ENCODE measurements at places on chromosomes 5 and 9.

DNA sequence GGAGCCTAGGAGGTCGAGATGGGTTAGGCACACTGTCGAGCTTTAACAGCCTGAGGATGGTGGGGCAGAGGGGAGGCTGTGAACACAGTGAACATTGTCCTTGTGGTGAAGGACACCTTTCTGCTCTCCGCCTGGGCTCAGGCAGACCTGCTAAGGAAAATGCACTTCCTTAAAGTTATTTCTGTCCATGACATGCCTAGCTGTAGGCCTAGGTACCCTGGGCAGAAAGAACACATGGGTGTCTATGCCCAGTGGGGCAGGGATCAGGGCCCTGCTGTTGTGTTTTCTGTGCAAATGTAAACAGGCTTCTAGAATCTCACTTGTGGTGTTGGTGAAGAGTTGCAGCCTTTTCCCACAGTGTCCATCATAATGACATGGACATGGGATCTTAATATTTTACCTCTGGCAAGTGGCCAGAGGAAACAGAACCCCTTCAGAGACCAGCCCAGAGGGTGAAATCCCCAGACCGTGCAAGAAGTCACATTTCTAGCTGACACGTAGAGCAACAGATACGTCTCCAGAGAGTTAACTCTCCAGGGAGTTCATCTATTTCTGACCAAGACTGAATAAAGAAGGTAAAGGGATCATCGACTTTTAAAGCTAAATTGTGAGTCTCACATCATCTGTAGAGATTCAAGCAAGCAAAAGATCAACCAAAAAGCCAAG lies 79.2 kb downstream of the C9orf152 start:
- no peak for DNase-seq

- no peak for DNase-seq
Observed at GRCh38 chr9:74444369-74444768, 52.8 kb upstream of the RORB start.

GRCh38 chr5:139120521-139120920 lies 77.6 kb downstream of the SIL1 start:
- no peak for DNase-seq

- peak; percentile 73 for DNase-seq
Observed at GRCh38 chr5:172707285-172708182, 63.5 kb downstream of the DUSP1 start.

DNA sequence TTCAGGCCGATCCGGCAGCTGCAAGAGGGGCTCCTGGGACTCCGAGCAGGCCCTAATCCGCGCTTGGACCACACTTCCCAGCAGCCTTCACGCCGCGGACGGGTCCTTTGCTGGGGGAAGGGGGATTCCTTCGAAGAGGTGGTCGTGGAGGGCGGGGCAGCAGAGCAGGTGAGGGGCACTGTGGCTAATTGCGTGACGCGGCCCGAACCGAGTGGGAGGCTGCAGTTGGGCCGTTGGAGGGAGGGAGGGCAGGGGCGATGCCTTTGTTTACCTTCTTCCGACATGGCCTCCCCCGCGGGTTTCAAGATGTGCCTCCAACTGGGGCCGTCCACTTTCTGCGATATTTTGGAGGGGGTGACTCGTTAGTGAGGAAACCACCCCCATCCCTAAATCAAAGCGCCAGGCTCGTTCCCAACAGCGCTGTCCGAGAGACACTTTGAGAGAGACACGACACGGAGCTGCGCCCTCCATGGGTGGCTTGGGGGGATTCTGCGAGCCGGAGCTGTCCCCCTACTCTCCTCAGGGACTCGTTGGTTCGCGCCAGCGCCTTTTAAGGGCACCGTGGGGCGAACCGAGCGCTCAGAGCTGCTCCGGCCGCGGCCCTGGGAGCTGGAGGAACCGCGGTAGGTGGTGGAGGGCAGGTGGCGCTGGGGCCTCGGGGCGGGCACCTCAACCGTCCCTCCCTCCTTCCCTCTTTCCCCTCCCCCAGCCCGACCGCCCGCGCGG lies at the start of gene FAM53C:
FAM53C (plus strand) TSS at position 582 of the 726 bp plus-strand sequence. CDS start 3,070 bp downstream, outside the sequence.
- peak; percentile 98 for DNase-seq

GRCh38 chr5:135821802-135822201 lies 12.7 kb upstream of the SLC25A48 start:
- DNase-seq = no peak

DNA sequence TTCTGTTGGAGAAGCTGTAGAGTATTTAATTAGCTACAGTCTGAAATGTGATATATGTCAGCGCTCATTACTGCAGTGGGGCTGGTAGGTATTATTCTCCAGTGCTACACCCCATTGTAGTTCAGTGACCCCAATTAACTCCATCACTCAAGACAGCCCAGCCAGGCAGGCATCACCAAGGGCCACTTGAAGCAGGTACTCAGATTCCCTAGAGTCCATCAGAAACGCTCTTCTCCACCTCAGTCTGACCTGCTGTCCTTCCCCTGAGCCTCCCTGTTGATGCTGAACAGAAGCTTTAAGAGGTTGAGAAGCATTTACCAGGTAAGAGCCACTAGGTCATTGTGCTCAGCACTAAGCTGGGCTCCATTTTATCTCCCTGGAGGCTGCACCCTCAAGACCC lies 71.8 kb downstream of the GALNT10 start:
- no peak for DNase-seq

DNA sequence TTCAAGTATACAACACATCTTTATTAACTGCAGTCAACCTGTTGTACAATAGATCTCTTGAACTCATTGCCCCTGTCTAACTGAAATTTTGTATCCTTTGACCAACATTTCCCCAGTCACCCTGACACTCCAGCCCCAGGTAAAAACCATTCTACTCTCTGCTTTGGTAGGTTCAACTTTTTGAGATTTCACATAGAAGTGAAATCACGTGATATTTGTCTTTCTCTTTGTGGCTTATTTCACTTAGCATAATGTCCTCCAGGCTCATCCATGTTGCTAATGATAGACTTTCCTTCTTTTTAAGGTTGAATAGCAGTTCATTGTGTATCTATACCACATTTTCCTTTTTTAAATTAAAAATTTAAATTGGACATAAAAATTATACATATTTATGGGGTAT lies 126.5 kb upstream of the MAN2A1 start:
- DNase-seq = no peak

- no peak for DNase-seq
Observed at GRCh38 chr9:133968428-133968827, 23.7 kb downstream of the VAV2 start.

- DNase-seq = no peak
Observed at GRCh38 chr5:93385655-93386054, 195.4 kb downstream of the NR2F1-AS1 start.

GRCh38 chr9:109743696-109744095 lies 36.3 kb upstream of the PALM2AKAP2 start:
- no peak for DNase-seq

GRCh38 chr5:80656425-80656824 lies 1.6 kb upstream of the DHFR start:
- DNase-seq = peak; percentile 7

GRCh38 chr9:114671605-114672004 lies 10.4 kb downstream of the TEX48 start:
- no peak for DNase-seq

GRCh38 chr5:65768723-65769346 lies 46.8 kb downstream of the NLN start:
- no peak for DNase-seq

DNA sequence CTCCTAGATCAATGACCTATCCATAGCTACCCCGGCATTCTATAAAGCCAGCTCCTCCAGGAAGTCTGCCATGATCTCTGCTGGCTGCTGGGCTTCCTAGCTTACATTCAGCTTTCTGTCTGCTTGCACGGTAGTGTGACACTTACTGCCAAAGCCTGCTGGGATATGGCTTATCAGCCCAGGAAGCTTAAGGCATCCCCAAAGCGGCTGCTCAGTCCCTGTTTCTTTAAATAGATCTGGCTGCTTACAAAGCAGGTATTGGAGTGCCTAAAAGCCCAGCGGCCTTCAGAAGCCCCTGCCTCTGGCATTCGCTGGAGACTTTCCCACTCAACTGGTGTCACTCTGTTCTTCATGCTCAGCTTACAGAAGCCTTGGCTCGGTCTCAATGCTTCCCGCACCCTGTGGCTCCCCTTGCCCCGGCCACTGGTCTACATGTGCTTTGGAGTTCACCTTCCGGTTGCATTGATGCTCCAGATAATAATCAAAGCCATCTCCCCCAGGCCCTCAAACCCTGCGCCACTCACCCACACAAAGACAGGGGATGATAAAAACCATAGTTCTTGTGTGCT lies 31.3 kb upstream of the STRBP start:
- no peak for DNase-seq

- no peak for DNase-seq
Observed at GRCh38 chr9:136957901-136958300, 5.8 kb downstream of the LCN12 start.

DNA sequence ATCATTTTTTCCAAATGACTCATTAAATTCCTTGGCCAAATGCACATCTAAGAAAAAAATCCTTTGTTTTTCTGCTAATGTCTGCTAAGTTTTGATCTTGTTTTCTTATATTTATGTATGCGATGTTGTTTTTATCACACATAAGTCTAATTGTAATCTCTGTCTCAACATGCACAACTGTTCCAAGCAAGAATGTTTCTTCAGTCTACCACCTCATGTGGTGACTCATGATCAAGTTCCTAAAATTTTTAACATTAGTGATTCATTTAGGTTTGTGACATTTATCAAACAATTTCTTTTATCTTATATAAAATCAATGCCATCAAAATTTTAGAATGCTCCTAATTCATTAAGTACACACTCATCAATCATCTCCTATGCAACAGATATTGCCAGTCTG lies 763.9 kb upstream of the FAM174A start:
- no peak for DNase-seq

DNA sequence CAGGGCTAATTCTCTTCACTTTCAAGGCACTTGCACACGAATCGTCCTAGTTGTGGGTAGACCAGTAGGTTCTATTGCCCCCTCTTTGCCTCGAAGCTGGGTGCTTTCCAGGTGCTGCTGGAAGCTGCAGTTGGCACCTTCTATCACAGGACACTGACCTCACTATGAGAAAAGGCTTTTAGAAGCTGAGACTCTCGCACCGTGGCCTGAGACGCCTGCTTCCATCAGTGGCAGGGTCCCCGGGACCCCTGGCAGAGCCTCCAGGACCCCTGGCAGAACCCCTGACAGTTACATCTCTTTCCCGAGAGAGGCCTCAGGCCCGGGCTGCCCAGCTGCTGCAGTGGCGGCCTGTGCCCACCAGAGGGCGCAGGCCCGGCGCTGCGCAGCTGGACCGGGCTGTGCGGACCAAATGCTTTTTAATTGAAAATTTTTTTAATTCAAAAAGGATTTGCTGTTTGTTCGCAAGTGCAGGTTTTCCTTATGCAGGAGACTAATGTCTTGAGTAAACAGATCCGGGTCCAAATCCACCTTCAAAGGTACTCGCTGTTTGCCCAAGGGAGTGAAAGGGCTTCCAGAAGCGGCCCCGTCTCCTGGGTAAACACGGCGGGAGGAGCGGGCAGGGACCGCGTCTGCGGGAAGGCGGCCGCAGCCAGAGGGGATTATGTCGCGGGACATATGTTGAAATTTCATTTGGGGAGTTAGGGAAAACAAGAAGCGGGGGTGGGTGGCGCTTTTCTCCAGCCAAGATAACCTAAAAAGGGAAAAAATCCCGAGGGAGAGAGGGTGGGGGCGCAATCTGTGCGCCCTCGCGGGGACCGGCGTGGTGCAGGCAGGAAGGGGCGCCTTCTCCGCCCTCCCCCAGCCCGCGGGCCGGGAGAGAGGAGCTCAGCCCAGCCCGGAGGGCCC lies 114.5 kb upstream of the LMX1B start:
- DNase-seq = no peak

DNA sequence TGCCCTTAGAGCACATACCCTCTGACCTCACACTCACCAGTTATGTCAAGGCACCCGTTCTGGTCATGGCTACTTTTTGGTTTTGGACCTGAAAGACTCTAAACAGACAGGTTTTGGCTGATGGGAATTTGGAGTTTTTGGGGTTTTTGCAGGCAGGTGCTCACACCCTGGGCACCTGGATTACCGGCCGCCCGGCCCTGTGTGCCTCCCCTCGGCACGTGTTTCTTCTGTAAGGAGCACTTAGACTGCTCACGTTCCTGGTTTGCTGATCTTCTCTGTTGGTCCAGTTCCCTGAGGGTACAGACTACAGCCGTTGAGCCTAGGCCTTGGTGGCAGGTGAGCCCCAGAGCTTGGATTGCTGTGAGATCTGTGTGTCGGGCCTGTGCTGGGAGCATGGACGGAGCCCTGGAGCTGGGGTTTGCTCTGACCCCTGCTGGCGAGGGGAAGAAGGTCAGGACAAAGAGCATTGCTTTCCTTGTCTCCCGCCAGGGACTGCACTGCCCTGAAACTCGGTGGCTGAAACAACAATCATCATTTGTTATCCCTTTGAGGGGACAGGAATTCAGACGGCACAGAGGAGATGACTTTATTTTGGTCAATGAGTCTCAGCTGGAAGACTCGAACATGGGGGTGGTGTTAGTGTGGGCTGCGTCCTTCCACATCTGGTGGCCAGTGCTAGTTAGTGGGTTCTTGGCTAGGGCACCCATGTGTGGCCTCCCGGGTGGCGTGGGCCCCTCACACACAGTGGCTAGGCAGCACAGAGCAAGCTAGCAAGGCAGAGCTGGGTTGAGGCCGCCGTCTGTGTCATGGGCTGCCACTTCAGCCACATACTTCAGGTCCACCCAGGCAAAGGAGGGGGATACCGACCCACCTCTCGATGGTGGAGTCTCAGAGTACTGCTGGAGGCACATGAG lies 76.4 kb downstream of the EHMT1 start:
- DNase-seq = peak; percentile 64

GRCh38 chr5:75152860-75153259 lies 83.8 kb downstream of the ANKRD31 start:
- DNase-seq = no peak

- no peak for DNase-seq
Observed at GRCh38 chr5:166257661-166258060, 2033.8 kb upstream of the WWC1 start.

GRCh38 chr5:28132151-28132550 lies 1093.8 kb upstream of the CDH9 start:
- no peak for DNase-seq

GRCh38 chr5:181176254-181176952 lies 28.6 kb downstream of the TRIM7 start:
- no peak for DNase-seq

- DNase-seq = no peak
Observed at GRCh38 chr9:112887381-112887780, 3.3 kb downstream of the SLC46A2 start.

DNA sequence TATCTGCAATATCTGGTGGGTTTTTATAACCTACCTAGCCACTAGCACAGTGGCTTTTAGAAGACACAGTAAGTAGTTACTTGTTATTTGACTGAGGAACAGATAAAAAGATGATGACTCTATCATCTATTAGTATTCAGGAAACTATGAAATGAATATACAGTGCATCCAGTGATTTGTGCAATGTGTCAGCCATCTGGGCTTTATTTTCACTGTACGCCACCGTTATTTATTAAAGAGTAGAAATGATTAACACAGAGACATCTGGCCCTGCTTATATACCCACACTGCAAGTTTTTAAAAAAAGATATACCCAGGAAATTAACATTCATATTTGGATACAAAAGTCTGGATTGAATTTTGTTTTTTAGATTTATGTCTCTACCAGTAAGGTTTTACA lies 408.4 kb downstream of the PDE4D start:
- no peak for DNase-seq

Data from Caco-2 (cell line).